NCI-H1048 (cell line): ENCODE measurements at places on chromosomes 1 and 21.

GRCh38 chr21:40681164-40681859 lies 165.6 kb downstream of the DSCAM start:
- no peak for DNase-seq

- no peak for DNase-seq
These were observed 22.2 kb upstream of the RAP1A start for GRCh38 chr1:111597426-111597825.

- no peak for DNase-seq
These were observed 20.6 kb upstream of the PGD start for GRCh38 chr1:10378081-10378841.

GRCh38 chr1:68103884-68104554 lies 53.6 kb upstream of the DIRAS3 start:
- no peak for DNase-seq

DNA sequence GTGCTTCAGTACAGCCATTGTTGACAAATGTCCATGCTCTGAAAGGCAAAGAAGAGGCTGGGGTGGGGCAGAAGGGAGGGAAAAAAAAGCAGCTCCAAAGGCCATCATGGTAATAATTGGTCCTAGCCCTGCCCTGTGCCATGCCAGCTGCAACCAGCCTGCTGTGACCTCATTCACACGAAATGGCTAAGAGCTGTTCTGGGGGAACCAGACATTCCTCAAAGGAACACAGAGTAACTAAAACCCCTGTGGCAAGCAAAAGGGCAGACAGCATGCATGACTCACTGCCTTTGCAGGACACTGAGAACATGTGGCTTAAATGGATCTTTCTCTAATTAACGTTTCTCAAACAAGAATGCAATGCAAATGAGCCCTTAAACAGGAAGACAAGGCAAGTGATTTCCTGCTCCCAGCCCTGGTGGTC lies 42.3 kb downstream of the STYXL2 start:
- DNase-seq: no peak

- DNase-seq: no peak
These were observed 7.4 kb upstream of the B3GALNT2 start for GRCh38 chr1:235511470-235512240.

GRCh38 chr21:26655460-26655859 lies 82.4 kb upstream of the CYYR1 start:
- DNase-seq: no peak

- DNase-seq: no peak
These were observed 89.7 kb upstream of the ADAR start for GRCh38 chr1:154697710-154698109.

- no peak for DNase-seq
These were observed 3.6 kb downstream of the S100A6 start for GRCh38 chr1:153532181-153532580.

DNA sequence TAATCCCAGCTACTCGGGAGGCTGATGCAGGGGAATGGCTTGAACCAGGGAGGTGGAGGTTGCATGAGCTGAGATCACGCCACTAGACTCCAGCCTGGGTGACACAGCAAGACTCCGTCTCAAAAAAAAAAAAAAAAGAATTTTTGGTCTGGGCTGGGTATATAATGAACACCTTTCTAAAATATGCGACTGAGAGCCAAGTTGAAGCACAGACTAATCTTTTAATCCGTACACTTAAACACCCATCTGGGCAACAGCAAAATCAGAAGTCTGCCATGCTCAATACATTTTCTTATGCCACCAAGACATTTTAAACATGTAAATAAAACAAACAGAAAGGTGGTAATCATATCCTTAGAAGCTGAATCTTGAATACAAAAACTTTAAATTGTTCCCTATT lies 31.6 kb upstream of the ABCB10 start:
- DNase-seq: no peak

DNA sequence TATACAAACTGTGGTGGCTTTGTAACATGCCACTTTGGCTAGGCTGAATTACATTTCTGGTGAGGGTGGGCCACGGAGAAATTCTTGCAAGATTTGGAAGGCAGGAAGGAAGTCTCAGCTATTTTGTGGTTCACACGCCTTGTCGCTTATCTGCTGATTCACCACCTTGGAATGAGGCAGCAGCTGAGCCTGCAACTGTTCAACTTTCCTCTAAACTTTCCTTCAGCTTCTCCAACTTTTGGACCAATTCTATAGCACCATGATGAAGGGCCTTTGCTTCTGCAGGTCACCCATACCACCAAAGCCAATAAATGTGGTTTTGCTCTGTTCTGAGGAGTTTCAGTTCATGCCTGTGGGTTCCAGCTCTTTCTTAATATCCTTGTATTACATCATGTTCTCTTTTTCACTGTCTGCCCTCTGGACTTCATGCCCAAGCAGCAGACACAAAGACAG lies 337.6 kb upstream of the SNX7 start:
- no peak for DNase-seq

GRCh38 chr1:212699104-212699624 lies 476 bp downstream of the BATF3 start:
- peak; percentile 51 for DNase-seq
